ENCODE measurements at places on chromosomes 12 and 14. TPM values are rescaled to one million over a fixed set of nuclear protein-coding genes. Genes with fewer than 3 reads are reported as not detected.

Gene PIWIL1
- total RNA-seq: not detected

Gene DTX3
- total RNA-seq: 19.8 TPM

Gene B3GNT4
- total RNA-seq: 0.99 TPM

Gene ST8SIA1
- total RNA-seq: 0.11 TPM

Gene ZFHX2
- total RNA-seq: 1.5 TPM

Gene FRMD6
- total RNA-seq: 40.0 TPM

Gene SLC22A17
- total RNA-seq: 7.9 TPM

Gene COL2A1
- 0.08 TPM for total RNA-seq

Gene TPH2
- total RNA-seq: not detected

Gene KLHDC1
- 0.25 TPM for total RNA-seq

Gene RAPGEF3
- 1.2 TPM for total RNA-seq

Gene C1R
- total RNA-seq: 28.9 TPM

Gene RAB15
- 19.1 TPM for total RNA-seq

Gene RAD9B
- total RNA-seq: 0.36 TPM

Gene NTN4
- 59.8 TPM for total RNA-seq

Gene OR6C4
- total RNA-seq: not detected

Gene FAM90A1
- total RNA-seq: 0.14 TPM

Gene LAG3
- 0.47 TPM for total RNA-seq

Gene PRB2
- total RNA-seq: not detected

Gene KDM5A
- 24.0 TPM for total RNA-seq
